ENCODE measurements at places on chromosomes 6 and 20. TPM values are rescaled to one million over a fixed set of nuclear protein-coding genes. Genes with fewer than 3 reads are reported as not detected.

- no peak for DNase-seq
Observed at GRCh38 chr6:33443025-33443424, 11.4 kb upstream of the ZBTB9 start.

GRCh38 chr6:89346433-89346832 lies 6.1 kb downstream of the UBE2J1 start:
- no peak for DNase-seq

DNA sequence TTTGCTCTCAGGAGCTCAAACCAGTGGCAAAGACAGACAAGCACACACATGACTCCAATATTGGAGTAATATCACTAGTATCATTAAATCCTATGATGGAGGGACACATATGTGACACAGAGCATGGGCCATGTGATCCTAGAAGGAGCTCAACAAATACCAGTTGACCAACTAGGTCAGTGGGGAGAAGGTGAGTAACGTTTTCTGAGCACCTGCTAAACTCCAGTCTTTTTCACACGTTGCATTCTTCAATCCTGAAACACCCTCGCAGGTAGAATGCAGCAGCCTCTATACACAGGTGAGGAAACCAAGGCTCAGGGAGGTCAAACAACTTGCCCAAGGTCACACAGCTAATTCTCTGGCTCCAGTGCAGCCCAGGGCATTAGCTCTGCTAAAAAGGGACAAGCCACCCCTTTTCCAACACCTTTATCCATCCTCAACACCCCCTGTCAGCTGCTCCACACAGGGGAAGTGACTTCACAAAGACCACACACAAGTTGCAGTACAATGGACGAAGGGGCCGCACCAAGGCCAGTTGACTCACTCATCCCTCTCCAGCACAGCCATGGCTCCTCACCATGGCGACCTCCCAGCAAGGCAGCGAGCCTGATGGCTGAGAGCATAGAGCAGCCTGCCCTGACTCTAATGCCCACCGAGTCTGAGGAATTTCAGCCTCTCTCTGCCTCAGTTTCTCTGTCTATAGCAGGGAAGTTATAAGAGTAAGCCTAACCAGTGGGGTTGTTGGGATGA lies 4.4 kb downstream of the CAPN11 start:
- DNase-seq = no peak

- DNase-seq = no peak
Observed at GRCh38 chr6:12371151-12371550, 81.0 kb downstream of the EDN1 start.

DNA sequence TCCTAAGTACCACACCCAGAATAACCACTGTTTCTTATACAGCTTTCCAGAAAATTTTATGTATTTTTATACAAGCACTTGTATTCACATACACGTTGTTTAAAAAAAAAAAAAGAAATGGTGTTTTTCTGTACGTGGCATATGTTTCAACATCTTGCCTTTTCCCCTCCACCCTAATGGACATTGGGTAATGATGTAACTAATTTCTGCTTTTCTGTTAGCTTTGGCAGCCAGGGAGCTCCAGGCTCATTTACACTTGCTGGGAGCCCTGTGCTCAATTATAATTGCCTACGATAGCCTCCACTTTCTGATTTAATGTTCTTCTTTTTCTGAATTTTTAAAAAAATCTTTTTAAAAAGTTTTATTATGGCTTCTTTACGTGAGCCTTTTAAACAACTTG lies 352.4 kb downstream of the UTRN start:
- DNase-seq = no peak

DNA sequence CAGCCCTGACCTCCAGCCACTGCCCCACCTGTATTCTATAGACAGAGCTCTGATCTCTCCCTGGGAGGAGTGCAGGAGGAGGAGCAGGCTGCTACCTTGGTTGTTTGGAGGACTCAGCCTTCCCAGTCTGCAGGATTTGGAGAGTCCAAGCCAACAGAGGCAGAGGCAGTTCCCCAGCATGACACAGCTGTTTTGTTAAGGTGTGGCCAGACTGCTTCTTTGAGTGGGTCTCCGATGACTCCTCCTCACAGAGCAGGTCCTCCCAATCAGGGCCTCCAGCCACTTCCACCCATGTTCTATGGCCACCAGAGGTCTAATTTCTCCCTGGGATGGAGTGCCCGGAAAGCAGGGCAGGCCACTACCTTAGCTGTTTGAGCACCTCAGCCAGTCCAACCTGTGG lies 203.5 kb downstream of the HACE1 start:
- DNase-seq = no peak

DNA sequence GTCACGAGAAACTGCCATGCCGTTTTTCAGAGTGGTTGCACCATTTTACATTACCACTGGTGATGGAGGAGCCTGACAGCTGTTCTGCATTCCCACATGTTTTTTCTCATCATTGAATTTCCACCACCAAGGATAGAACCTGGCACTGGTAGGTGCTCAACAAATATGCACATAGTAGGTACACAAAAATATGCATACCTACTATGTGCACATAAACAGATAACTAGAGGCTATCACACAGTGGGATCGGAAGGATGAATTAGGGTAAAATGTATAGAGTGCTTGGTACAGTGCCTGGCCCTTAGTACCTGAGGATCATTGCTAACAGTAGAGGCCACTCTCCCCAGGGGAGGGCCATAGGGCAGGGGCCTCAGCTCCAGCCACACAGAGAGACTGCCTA lies 47.0 kb downstream of the SLC2A10 start:
- no peak for DNase-seq

GRCh38 chr6:84967389-84967788 lies 203.0 kb upstream of the TBX18 start:
- no peak for DNase-seq

- DNase-seq = no peak
Observed at GRCh38 chr20:11564491-11564890, 353.2 kb upstream of the BTBD3 start.

GRCh38 chr6:49341869-49342268 lies 121.2 kb downstream of the MMUT start:
- no peak for DNase-seq

DNA sequence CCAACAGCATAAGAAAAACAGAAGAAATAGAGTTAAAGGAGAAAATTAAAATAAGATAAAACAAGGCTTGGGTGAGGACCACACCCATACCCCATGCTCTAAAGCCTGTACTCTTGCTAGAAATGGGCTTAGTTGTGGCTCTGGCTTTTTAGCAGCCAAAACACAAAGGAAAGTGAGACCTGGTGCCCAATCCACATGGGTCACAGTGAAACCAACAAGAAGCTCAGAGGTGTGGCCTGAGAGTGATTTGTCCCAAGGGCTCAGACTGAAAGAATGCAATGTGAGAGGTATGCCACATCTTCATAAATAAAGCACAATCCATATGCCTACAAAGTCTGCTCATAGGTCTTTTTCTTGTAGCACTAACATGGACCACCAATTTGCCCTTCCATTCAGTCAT lies 21.1 kb downstream of the HM13 start:
- DNase-seq = no peak

- no peak for DNase-seq
Observed at GRCh38 chr20:37980876-37981275, 52.4 kb downstream of the TTI1 start.

Gene SLC17A3
- total RNA-seq = not detected

Gene HEY2
- not detected for total RNA-seq

Gene ZBTB22
- 39.7 TPM for total RNA-seq

Gene ADGB
- total RNA-seq = not detected

Gene NKAIN2
- not detected for total RNA-seq
